Stimulated activated CD4-positive, alpha-beta T cell treated with anti-CD3 and anti-CD28 coated beads, Interleukin-15, amount 100 ng/mL, for 48 hours (primary cell): ENCODE measurements at places on chromosomes 4 and X.

DNA sequence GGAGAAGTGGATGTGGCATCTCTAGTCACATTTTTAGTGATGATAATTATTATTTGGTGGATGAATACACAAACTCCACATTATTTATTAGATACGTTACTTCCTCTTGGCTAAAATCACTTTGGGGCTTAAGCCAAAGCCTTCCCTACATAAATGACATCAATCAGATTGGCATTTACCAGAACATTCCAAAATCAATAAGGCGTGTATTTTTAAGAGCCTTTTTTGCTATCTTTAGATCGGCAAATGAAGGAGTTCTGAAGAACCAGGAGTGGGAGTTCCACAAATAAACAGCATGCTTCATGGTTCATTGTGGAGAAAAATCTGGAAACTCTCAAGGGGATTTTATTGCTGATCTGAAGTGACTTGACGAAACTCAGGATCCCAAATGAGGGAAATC lies 89.7 kb downstream of the AMELX start:
- DNase-seq: no peak

- no peak for DNase-seq
Observed at GRCh38 chr4:44662623-44663005, 11.2 kb upstream of the YIPF7 start.

GRCh38 chr4:8394806-8395205 lies 45.7 kb downstream of the ACOX3 start:
- no peak for DNase-seq

- DNase-seq: no peak
Observed at GRCh38 chr4:116358633-116359222, 726.6 kb downstream of the TRAM1L1 start.

DNA sequence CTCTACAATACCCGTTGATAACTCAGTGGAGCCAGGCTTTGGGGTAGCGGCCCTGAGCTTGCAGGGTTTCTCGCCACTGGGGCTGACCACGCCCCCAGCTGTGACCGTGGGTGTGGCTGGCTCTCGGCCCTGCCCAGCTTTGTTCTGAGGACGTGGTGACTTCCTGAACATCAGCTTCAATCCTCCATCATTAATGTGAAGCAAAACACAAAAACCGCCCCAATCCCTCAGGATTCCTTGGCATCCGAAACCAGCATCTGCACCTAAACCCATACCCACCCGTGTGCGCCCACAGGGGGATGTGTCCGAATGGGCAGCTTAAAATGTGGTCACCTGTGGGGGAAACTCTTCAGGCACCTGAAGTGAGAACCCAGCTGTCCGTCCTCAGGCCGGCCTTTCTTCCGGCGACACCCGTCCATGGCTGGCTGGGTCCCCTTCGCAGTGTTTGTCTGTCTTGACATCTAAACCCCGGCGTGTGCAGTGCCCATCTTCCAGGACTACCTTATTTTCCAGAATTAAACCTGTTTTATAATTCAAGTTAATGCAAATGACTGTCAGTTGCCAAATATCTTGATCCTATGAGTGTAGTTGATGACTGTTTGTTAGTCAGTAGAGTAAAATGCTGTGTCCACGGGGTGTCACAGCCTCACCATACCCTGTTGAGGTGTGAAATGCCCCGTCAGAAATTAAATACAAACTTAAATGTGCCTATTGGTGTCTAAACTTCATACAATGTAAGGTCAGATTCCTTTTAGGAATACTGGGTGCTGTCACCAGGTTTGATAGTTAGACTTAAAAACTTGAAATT lies 27.3 kb downstream of the NELFA start:
- DNase-seq: no peak

DNA sequence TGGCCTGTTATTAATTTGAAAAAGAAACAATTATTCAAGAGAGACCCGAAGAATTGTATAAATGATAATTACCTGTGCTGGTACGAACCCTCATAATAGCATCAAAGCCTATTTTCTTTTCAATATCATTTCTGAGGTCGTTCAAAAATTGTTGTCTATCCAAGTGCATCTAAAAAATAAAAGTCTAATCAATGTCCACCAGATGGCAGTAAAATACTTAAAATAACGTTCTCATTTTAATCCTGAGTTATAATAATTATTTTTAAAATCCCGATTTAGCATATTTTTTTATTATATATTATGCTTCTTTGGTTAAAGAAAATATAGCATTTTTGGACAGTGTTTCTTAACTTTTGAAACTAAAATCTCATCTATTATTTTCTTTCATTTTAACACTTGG lies 55.7 kb downstream of the METTL14 start:
- DNase-seq: no peak

DNA sequence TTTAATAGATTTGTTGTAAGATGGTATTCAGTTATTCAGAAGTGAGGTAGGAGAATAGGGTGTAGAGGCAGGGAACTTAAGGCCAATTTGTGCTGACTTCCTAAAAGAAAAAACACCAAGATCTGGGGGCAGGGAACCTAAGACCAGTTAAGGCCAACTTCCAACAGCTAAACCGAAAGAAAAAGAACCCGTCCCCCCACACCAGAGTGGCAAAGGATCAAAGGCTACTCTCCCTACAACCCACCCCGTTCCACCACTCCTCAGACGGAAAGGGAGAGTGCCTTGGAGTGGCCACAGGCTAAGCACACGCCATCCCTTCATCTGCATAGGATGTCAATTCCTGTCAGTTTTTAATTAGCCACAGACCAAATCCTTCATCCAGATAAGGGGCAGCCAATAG lies 3.7 kb upstream of the ZNF718 start:
- no peak for DNase-seq

GRCh38 chr4:19063662-19064061 lies 1042.1 kb upstream of the LCORL start:
- no peak for DNase-seq

DNA sequence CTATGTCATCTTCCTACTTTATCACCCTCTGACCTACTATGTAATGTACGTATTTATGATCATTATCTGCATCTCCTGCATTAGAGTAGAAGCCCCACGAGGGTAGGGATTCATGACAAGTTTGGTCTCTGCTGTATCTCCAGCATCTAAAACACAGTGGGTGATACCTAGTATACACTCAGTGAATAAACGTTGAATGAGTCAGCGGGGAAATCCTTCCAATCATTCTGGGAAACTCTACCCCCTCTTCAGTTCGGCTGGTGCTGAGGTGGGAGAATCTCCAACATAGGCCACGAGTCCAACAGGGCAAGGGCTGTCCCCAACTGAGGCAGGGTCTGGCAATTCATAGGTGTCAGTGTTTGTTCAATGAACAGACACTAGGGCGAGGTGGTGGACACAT lies 74.4 kb upstream of the EFNB1 start:
- DNase-seq: no peak

GRCh38 chr4:66275411-66276038 lies 605.2 kb upstream of the EPHA5 start:
- DNase-seq: no peak

DNA sequence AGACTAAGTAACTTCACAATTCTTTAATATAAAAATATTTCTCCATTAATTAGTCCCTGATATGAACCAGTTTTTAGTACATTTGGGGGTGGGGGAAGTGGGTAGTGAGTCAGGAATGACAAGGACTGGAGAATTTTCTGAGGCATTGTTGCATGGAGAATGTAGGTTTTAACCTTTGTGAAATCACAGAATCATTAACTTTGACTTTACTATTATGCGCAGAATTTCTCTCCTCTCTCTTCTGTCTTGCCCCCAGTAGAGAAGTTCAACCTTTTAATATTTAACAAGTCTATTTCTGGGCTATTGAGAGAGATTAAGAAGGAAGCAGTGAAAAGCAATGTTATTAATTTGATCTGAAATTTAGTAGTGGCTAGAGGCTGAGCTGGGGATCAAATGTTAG lies 597.0 kb downstream of the PCDH18 start:
- DNase-seq: no peak

DNA sequence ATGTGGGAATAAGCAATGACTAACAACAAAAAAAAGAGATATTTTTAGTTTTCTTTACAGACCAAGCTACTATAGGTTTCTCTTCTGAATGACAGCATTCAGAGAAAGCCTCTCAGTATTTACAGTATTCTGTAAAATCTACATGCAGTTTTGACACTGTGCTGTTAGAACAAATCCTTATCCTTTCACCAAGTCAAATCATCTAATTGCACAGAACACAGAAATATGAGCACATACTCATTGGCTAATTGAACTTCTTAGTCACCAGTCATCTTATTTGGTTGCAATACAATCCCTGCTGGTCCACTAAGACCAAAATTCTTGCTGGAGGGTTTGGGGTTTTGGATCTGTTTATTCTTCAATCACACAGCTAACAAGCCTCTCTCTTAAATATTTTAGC lies 5.7 kb downstream of the ACOT9 start:
- DNase-seq: no peak
